Activated naive CD8-positive, alpha-beta T cell treated with anti-CD3 and anti-CD28 coated beads for 36 hours (primary cell): ENCODE measurements at places on chromosomes 5 and 9. TPM values are rescaled to one million over a fixed set of nuclear protein-coding genes. Genes with fewer than 3 reads are reported as not detected.
A peak's percentile ranks its signal among the peaks of the same experiment; 100 is the strongest.

Gene SLC4A9
- not detected for total RNA-seq

Gene PROB1
- 5.5 TPM for total RNA-seq

Gene TMEM232
- 1.2 TPM for total RNA-seq

Gene C5orf52
- not detected for total RNA-seq

Gene CCNH
- 68.0 TPM for total RNA-seq

Gene CD180
- total RNA-seq: 0.04 TPM

Gene IL13
- 0.44 TPM for total RNA-seq

Gene PCDHB5
- not detected for total RNA-seq

DNA sequence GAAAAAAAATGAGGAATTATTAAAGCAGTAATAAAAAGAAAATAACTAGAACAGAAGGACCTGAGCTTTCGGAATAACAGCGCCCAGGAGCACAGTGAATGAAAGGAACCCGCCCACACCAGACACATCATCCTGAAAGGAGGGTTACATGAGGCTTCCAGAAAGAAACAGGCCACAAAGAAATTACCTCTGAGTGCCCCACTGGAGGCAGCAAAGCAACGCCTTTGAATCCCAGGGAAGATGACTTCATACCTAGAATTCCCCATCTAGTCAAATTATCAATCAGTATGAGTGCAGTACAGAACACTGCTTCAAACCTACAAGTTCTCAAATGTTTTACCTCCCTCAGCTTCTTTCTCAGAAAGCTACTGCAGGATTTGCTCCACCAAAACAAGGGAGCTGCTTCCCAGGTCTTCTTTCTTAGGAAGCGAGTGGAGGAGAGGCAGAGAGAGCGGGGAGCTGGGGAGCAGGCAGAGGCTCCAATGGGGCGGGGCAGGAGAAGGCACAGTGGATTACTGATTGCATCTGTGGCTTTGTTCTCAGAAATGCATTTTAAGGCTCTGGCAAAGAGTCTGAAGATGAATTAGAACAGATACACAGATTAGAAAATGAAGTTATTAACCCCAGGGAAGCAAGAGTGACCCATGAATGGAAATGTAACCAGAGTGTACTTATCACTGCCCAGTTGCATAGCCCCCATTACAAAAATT lies 87.1 kb downstream of the SEMA4D start:
- peaks cover 79% of the 10 kb centered on the region for H3K4me1 ChIP-seq
- no peaks in the 10 kb centered on the region for H3K27me3 ChIP-seq
- peaks cover 93% of the 10 kb centered on the region for H3K36me3 ChIP-seq
- peak; percentile 59 for DNase-seq
- H3K27ac ChIP-seq: peak overlapping the region; percentile 97
- H3K4me3 ChIP-seq: peak overlapping the region; percentile 60

DNA sequence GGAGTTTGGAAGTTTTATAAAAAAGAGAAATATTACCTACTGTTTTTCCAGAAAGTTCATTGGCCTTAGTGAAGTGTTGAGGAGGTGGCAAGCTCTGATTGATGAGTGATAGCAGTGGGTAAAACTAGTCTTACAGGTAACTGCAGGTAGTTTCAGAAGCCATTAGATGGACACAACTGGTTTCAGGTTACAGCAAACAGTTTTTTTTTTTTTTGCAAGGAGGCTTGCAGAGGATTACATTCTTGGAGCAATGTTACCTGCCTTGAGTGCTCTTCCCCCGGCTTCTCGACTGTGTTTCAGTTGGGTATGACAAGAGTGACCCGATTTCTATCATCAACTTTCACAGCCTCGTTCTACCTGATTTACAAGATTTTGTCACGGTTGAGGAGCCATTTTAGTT lies 333.4 kb downstream of the YTHDC2 start:
- H3K27me3 ChIP-seq: no peaks in the 10 kb centered on the region
- no peak overlapping the region for H3K4me3 ChIP-seq
- no peaks in the 10 kb centered on the region for H3K4me1 ChIP-seq
- H3K36me3 ChIP-seq: no peaks in the 10 kb centered on the region
- DNase-seq: no peak

GRCh38 chr5:168300326-168301182 lies 9.1 kb downstream of the WWC1 start:
- H3K36me3 ChIP-seq: no peaks in the 10 kb centered on the region
- peaks cover 11% of the 10 kb centered on the region for H3K27me3 ChIP-seq
- no peak overlapping the region for H3K27ac ChIP-seq
- H3K4me3 ChIP-seq: no peak overlapping the region
- no peaks in the 10 kb centered on the region for H3K4me1 ChIP-seq
- DNase-seq: no peak

- peaks cover 5% of the 10 kb centered on the region for H3K27me3 ChIP-seq
- no peaks in the 10 kb centered on the region for H3K36me3 ChIP-seq
- H3K27ac ChIP-seq: no peak overlapping the region
- no peak for DNase-seq
Measured at GRCh38 chr5:39475159-39475571, 50.4 kb upstream of the DAB2 start.

DNA sequence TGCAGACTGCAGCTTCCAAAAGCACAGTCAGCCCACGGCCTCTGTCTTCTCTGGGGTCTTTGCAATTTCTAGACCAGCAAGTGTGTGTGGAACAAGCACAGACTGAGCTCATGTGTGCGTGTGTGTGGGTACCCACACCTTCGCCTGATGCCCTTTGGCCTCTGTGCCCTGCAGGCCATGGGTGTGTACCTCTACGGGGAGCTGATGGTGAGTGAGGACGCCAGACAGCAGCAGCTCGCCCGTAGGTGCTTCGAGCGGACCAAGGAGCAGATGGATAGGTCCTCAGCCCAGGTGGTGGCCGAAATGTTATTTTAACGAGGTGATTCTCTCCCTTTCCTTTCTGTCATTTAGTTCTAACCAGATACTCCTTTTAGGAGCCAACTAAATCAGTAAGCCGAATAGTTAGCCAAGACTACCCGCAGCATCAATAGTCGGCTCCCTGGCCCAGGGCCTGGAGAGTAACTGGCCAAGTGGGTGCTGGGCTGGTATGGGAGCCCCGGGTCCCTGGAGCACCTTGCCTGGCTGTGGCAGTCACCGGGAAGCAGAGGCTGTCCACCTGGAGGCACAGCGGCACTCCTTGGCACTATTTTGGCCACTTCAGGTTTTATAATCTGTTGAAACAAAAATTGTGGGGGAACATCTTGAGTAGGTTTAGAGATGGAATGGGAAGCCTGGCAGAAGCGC lies 235.0 kb downstream of the FANCC start:
- no peaks in the 10 kb centered on the region for H3K27me3 ChIP-seq
- DNase-seq: no peak
- H3K4me1 ChIP-seq: no peaks in the 10 kb centered on the region
- H3K4me3 ChIP-seq: no peak overlapping the region
- H3K36me3 ChIP-seq: no peaks in the 10 kb centered on the region

- peaks cover 83% of the 10 kb centered on the region for H3K4me1 ChIP-seq
- peaks cover 24% of the 10 kb centered on the region for H3K36me3 ChIP-seq
- peak overlapping the region; percentile 56 for H3K4me3 ChIP-seq
- H3K27me3 ChIP-seq: peaks cover 7% of the 10 kb centered on the region
- DNase-seq: no peak
- peak overlapping the region; percentile 88 for H3K27ac ChIP-seq
Measured at GRCh38 chr9:36143245-36143641, 6.7 kb downstream of the GLIPR2 start.

DNA sequence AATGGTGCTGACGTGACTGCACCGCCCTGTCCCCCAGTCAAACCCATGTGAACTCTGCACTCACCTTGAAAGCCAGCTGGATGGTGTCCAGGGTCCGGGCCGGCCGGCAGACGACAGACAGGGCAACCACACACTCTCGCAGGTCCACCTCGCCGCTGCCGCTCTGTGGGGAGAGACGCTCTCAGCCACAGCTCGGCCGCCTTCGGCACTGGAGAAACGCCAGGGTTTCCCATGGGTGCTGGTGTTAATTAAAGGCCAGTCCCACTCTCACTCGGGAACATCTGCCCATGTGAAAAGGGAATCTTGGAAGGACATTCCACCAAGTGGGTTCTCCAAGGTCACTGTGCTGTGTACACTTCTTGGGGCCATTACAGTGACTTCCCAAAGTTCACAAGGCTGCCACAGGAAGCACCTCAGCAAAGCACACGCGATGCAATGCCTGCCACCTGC lies 25.5 kb upstream of the SLC6A3 start:
- no peak overlapping the region for H3K27ac ChIP-seq
- H3K4me3 ChIP-seq: no peak overlapping the region
- no peaks in the 10 kb centered on the region for H3K27me3 ChIP-seq
- H3K36me3 ChIP-seq: peaks cover 22% of the 10 kb centered on the region
- DNase-seq: no peak
- H3K4me1 ChIP-seq: no peaks in the 10 kb centered on the region

GRCh38 chr5:26761045-26761444 lies 277.3 kb downstream of the CDH9 start:
- no peaks in the 10 kb centered on the region for H3K27me3 ChIP-seq
- no peaks in the 10 kb centered on the region for H3K4me1 ChIP-seq
- H3K36me3 ChIP-seq: no peaks in the 10 kb centered on the region
- no peak overlapping the region for H3K27ac ChIP-seq

- H3K4me3 ChIP-seq: no peak overlapping the region
- H3K4me1 ChIP-seq: peaks cover 5% of the 10 kb centered on the region
- H3K27ac ChIP-seq: no peak overlapping the region
- no peak for DNase-seq
- no peaks in the 10 kb centered on the region for H3K27me3 ChIP-seq
Measured at GRCh38 chr9:19551124-19551929, 142.5 kb downstream of the ACER2 start.

- peaks cover 26% of the 10 kb centered on the region for H3K27me3 ChIP-seq
- H3K4me3 ChIP-seq: no peak overlapping the region
- no peak for DNase-seq
- H3K27ac ChIP-seq: no peak overlapping the region
- H3K4me1 ChIP-seq: peaks cover 5% of the 10 kb centered on the region
- H3K36me3 ChIP-seq: no peaks in the 10 kb centered on the region
Measured at GRCh38 chr5:172455511-172456061, 1.3 kb upstream of the SH3PXD2B start.

DNA sequence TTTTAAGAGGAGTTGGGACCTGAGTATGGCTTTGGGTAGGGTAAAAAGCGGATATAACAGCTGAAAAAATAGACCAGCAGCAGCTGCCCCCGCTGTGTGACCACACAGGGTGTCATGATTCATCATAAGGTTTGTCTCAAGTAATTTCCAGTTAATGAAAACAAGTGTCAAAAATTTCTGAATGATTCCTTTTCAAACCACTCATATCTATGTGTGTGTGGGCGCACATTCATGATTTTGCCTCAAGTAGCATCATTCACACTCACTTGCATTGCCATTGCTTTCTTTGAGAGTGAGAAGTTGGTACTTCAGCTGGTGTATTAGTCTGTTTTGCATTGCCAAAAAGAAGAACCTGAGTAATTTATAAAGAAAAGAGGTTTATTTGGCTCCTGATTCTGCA lies 12.1 kb upstream of the TNFAIP8 start:
- H3K27ac ChIP-seq: peak overlapping the region; percentile 94
- peak overlapping the region; percentile 37 for H3K4me3 ChIP-seq
- no peaks in the 10 kb centered on the region for H3K27me3 ChIP-seq

- no peak overlapping the region for H3K4me3 ChIP-seq
- no peak overlapping the region for H3K27ac ChIP-seq
- H3K36me3 ChIP-seq: no peaks in the 10 kb centered on the region
- H3K4me1 ChIP-seq: peaks cover 12% of the 10 kb centered on the region
Measured at GRCh38 chr5:65485405-65485804, 3.7 kb upstream of the ADAMTS6 start.

DNA sequence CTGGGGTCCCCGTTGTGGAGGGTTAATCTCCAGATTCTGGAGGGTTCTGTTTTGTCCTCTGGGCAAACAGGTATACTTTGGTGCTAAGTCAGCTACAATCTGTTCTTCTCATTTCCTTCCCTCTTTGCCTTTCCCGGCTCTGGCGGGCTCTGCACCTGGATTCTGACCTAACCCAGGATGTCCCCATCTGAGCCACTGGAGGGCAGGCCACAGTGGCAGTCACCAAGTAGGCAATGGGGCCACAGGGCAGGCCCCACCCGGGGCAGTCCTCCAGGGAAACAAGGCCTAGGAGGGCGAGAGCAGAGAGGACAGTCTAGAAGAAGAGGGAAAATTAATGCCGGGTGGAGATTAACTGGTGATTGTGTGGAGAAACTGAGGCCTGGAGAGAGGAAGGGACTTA lies 40.4 kb upstream of the HRH2 start:
- H3K36me3 ChIP-seq: no peaks in the 10 kb centered on the region
- peaks cover 8% of the 10 kb centered on the region for H3K4me1 ChIP-seq
- H3K27ac ChIP-seq: no peak overlapping the region

GRCh38 chr9:12784461-12785259 lies 9.8 kb downstream of the LURAP1L start:
- H3K36me3 ChIP-seq: no peaks in the 10 kb centered on the region
- H3K27ac ChIP-seq: no peak overlapping the region
- H3K4me1 ChIP-seq: no peaks in the 10 kb centered on the region

DNA sequence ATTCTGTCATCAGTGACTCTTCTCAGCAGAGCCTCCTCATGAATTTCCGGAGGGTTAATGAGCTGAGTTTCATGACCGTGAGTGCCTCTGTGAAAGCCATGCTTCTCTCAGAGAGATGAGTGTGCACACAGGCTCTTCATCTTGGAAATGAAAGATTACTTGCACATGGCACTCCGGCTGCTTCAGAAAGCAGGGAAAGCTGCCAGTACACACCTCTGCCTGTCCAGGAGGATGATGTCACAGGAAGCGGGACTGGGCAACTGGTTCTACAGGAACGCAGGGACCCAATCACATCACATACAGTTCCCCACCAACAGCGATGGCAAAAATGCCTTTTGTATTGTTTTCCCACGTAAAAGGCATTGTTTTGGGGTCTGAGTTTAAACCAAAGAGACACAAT lies 286.0 kb upstream of the DAP start:
- H3K27ac ChIP-seq: no peak overlapping the region
- peaks cover 3% of the 10 kb centered on the region for H3K27me3 ChIP-seq
- H3K4me1 ChIP-seq: no peaks in the 10 kb centered on the region
- DNase-seq: no peak

- H3K27ac ChIP-seq: no peak overlapping the region
- no peaks in the 10 kb centered on the region for H3K36me3 ChIP-seq
- H3K27me3 ChIP-seq: no peaks in the 10 kb centered on the region
- H3K4me1 ChIP-seq: no peaks in the 10 kb centered on the region
Measured at GRCh38 chr9:134677743-134678142, 36.1 kb downstream of the COL5A1 start.
